ENCODE measurements at places on chromosomes 13 and 19.

DNA sequence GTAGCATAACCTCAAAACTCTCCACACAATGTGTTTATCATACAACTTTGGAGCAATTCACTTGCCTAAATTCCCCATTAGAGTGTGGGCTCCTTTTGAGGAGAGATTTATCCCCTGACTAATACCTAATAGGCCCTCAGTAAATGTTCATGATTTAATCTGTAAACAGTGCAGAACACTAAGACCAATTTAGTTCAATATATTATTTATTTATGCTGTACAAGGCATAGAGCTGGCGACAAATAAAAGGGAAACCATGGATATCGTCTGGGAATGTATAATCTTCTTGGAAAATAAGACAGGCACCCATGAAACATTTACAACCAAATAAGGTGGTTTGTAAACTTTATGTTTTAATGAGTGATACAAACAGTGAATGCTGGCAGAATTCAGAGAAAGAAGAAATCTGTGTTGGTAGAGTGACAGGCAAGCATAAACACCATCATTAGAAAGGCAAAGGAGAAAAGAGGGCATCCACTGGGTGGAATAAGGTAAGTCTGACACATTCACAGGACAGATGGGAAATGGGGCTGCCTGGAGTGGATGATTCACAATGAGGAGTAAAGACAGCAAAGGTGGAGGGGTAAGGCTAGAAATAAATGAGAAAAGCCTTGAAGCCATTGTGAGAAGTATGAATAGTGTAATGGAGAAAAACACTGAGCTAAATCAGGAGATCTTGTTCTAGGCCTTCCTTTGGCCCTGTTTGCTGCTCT lies 106.1 kb upstream of the MIR17HG start:
- no peak for DNase-seq

DNA sequence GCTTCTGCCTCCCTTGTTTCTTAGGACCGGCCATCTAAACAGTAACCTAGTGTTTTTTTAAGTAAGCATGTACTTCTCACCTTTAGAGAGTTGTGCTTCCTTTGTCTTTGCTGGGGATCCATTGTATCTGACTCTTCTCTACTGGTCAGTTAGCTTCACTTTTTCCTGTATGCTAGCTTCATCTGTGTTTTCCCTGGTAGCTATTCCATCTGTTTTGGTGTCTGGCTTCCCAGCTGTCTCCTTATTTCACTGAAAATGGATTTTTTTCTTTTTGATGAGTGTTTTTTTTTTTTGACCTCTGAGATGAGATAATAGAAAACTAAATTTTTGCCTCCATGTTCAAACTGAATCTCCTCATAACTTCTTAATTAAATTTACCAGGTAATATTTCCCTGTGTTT lies 637.0 kb upstream of the SLC10A2 start:
- DNase-seq, result no peak

- DNase-seq, result no peak
These were observed 39.4 kb downstream of the VAV1 start for GRCh38 chr19:6811906-6812305.

GRCh38 chr19:58581227-58582141 lies 8.3 kb upstream of the MZF1 start:
- peak; percentile 82 for DNase-seq

DNA sequence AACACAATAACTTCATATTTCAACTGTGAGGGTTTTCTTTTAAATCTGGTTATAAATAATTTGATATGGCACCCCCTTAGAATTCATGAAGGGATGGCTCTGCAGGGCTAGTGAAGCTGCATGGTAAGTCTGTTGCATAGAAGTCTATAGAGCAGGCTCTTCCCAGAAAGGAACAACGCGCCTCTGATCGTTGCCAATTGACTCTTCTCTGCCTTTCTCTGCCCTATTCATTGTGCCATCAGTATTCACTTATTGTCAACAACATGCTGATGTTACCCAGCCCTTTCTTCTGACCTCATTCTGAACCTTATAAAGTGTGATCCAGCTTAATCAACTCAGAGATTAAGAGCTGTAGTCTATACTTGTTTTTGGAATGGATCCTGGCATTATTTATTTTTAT lies 16.3 kb upstream of the DCT start:
- DNase-seq, result no peak

DNA sequence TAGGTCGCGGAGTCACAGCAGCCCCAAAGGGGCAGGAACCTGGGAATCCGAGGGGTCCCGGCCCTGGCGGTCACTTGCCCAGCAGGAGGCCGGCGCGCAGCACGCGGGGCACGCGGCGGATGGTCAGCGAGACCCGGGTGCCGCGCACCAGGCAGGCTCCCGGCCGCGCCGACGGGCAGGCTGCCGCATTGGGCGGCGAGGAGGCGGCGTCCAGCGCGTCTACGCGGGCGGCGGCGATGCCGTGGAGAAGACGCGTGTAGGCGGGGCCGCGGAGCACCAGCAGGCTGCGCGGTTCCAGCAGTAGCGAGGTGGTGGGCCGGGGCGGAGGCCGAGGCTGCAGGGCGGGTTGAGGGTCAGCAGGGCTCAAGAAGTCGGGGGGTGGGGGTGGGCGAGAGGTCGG lies 607 bp upstream of the SYNE4 start:
- no peak for DNase-seq

DNA sequence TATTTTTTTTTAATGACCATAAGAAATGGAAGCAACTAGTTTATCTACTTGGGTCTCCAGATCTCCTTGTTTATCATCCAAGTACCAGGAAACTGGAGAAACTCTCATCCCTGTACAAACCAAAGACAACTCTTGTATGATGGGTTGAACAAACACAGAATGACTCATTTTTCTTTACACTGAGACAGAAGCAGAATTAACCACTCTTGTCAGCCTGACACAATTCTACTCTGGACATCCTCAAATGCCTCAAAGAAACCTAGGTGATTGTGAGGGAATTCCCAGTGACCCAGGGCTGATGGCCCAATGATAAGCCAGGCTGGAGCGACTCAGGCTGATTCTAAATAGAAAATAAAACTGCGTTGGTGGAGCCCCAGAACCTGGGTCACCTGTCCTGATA lies 151.5 kb downstream of the ZNF737 start:
- no peak for DNase-seq

GRCh38 chr19:16022681-16023080 lies 53.6 kb upstream of the TPM4 start:
- no peak for DNase-seq

DNA sequence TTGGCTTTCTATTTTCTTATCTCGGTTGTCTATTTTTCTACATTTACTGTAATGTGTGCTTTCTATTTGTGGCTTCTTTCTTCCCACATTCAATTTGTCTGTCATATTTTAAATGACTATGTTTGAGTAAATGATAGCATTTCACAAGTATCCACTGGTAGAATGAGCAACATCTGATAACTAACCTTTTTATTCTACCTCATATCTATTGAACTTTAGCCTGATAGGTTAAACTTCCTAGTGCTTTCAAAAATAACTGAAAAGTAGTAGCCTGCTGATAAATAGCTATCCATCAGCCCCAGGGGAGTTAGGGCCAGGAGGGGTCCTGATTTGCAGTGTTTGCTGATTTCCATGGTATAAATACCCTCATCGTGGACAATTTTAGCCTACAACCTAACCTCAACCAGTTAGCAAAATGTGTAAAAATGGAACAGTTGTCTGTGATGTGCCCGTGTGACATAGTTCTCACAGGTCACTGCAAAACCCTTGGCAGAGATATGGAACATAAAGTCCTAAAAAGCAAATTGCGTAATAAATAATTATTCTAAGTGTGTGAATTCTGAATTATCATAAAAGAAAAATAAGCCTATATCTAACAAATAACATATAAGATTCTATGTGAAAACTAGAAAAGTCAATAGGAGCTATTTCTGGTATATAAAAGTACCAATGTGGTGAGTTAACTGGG lies 32.1 kb downstream of the KCTD12 start:
- DNase-seq, result no peak

GRCh38 chr13:113288880-113289279 lies 8.2 kb upstream of the LAMP1 start:
- no peak for DNase-seq

GRCh38 chr13:48412881-48413351 lies at the start of gene LPAR6:
Gene LPAR6, minus strand, starts transcription at chr13:48413113. Its CDS starts 690 bp downstream, at chr13:48412423.
- no peak for DNase-seq

DNA sequence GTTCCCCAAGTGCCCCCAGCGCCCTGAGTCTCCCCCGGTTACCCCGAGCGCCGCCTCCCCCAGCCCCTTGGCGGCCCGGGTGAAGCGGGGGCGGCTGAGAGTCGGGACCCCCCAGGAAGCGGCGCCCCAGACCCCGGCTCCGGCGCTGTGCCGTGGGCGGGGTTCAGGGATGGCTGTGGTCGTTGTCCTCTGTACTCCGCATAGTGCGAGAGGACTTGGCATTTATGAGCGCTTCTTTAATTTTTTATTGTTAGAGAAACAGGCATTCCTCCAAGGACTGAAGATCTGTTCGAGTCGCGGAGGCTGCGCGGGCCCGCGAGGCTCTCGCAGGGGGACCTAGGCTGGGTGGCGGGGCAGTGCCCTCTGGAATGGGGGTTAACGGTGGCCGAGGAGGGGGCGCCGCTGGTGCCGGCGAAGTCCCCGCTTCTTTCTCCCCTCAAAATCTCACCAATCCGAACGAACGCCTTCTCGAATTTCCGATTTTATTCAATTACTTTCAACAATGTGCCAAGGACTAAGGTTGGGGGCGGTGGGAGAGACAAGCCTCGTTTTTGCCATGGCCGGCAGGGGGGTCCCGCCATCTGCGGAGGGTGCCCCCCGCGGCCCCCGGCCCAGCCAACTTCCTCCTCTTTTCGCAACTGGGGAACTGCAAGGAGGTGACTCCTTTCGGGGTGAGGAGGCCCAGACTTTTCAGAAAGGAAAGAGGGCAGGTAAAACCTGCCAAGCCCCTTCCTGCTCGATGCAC lies 596 bp upstream of the GJB2 start:
- DNase-seq, result no peak

DNA sequence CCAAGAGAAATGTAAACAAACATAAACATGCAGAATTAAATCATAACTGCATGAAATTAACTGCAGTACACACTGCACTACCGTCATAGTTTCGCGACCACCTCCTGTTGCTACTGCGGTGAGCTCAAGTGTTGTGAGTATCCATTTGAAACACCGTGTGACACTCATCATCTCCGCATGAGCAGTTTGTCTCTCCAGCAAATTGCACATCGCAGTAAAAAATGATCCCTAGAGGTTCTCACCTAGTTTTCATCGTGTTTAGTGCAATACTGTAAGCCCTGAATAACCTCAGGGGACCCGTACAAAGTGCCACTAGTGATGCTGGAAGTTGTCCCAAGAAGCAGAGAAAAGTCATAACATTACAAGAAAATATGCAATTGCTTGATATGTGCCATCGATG lies 147.7 kb downstream of the DPF1 start:
- no peak for DNase-seq

GRCh38 chr13:41411522-41411921 lies 45.8 kb upstream of the RGCC start:
- no peak for DNase-seq

GRCh38 chr13:95133498-95133897 lies 167.8 kb downstream of the ABCC4 start:
- no peak for DNase-seq

DNA sequence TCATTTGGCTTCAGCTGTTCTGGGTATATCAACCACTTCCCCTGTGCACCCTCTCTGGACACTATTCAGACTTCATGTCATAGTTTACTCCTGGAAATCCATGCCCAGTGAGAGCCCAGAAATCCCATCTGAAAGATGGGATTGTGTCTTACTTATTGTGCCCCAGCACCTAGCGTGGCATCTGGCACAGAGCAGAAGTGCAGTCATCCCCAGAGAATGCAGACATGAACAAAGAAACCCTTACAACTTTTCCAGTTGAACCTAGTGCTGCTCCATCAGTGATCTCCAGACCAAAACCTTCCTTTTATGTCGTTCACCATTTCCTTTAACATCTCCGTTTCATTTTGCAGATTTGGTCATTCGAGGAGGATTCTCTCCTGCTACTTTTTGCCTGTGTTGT lies 60.6 kb downstream of the MBNL2 start:
- DNase-seq, result no peak

GRCh38 chr19:33564836-33565338 lies 43.3 kb upstream of the PEPD start:
- DNase-seq, result no peak

- DNase-seq, result no peak
These were observed 31.3 kb downstream of the KCTD12 start for GRCh38 chr13:76854894-76855293.

- DNase-seq, result no peak
These were observed 60.6 kb downstream of the MRPL57 start for GRCh38 chr13:21237081-21237480.

- no peak for DNase-seq
These were observed 99.8 kb upstream of the GJB6 start for GRCh38 chr13:20331949-20332348.

DNA sequence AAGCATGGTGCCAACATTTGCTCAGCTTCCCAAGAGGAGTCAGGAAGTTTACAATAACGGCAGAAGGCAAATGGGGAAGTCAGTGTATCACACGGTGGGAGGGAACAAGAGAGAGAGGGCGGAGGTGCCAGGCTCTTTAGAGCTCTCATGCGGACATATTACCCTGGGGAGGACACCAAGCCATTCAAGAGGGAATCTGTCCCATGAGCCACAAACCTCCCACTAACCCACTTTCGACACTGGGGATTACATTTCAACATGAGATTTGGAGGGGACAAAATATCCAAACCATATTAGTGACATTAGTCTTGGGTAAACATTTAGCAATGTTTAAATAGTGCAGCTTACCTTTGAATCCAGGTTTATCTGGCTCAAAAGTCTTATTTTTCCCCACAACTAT lies 69.9 kb downstream of the SLAIN1 start:
- no peak for DNase-seq

DNA sequence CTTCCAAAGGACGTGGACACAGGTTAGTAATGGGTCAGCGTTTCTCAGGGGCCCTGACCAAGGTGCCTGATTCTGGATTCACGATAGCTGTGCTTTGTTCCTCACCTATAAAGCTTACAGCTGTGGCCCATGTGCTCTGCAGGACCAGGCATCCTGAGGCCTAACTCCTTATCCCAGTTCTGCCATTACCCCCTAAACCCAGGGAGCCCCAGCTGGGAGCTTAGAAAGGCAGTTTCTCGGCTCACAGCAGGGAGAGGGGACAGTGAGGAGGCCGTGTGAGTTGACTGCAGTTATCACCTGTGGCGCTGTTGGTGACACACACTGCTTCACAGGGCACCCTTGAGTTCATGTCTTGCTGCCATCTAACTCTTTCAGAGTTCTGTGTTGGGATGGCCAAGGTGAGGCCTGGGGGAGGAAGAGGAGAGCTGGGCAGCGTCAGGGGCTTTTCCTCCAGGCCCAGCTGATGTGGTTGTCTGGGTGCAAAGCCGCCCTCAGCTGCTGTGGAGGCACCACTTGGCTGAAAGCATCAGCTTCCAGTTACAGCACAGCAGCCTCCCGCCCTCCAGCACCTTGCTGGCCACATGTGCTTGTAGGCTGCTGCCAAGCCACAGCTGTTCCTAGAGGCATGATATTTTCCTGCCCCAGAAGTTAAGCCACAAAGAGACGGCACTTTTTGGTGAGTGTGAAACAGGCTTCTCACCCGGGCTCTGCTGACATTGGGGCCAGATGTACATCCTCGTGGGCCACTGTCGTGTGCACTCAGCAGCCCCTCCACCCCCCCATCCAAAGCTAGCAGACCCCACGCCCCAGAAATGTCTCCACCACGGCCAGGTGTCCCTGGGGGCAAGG lies 99.6 kb upstream of the MCF2L start:
- DNase-seq, result no peak

GRCh38 chr13:50236898-50237318 lies 221.7 kb downstream of the KCNRG start:
- no peak for DNase-seq

GRCh38 chr19:12783291-12783848 lies 7.9 kb upstream of the JUNB start:
- no peak for DNase-seq

GRCh38 chr13:76349700-76350099 lies 536.5 kb downstream of the KCTD12 start:
- no peak for DNase-seq

GRCh38 chr13:72500851-72501250 lies 226.6 kb downstream of the MZT1 start:
- no peak for DNase-seq

All from activated naive CD8-positive, alpha-beta T cell treated with anti-CD3 and anti-CD28 coated beads, Interleukin-2, amount 50 U/mL, for 16 hours (primary cell).